ENCODE measurements at places on chromosomes 3 and 15.

DNA sequence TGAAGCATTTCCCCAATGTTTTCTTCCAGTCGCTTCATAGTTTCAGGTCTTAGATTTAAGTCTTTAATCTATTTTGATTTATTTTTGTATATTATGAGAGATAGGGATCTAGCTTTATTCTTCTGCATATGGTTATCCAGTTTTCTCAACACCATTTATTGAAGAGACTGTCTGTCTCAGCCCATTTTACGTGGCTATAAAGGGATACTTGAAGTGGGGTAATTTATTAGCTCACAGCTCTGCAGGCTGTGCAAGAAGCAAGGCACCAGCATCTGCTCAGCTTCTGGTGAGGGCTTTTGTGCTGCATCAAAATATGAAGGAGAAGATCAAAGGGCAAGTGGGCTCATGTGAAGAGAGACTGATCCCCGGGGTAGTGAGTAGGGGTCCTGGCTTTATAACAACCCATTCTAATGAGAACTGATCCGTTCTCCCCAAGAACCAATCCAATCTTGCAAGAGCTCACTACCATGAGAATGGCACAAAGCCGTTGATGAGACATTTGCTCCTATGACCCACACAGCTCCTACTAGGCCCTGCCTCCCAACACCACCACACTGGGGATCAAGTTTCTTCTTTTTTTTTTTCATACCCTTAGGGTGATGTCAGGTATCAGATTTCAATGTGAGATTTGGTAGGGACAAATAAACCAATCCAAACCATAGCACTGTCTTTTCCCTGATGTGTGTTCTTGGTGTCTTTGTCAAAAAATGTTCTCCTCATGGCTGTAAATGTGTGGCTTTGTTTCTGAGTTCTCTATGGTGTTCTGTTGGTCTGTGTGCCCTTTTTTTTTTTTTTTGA lies 63.2 kb downstream of the IQGAP1 start:
- DNase-seq = no peak

DNA sequence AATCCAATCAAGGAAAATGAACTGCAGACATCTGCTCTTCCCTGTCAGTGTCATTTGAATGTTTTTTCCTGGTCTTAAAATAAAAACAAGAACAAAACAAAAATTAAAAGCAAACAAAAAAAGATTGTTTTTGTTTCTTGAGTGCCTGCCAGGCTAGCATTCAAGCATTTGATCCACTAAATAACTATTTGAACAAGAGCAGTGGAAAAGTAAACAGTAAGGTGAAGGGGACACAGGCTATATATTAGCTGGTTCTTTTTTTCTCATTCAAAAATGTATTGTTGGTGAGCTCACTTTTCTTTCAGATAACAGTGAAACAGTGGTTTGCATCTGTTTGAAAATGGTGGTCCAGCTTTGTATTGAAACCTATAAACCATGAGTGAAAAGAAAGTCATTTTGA lies 586.9 kb upstream of the SGO1 start:
- DNase-seq = no peak

GRCh38 chr3:42020684-42021307 lies 58.9 kb upstream of the ULK4 start:
- no peak for DNase-seq

GRCh38 chr15:71143373-71144310 lies 28.4 kb downstream of the THSD4 start:
- no peak for DNase-seq

DNA sequence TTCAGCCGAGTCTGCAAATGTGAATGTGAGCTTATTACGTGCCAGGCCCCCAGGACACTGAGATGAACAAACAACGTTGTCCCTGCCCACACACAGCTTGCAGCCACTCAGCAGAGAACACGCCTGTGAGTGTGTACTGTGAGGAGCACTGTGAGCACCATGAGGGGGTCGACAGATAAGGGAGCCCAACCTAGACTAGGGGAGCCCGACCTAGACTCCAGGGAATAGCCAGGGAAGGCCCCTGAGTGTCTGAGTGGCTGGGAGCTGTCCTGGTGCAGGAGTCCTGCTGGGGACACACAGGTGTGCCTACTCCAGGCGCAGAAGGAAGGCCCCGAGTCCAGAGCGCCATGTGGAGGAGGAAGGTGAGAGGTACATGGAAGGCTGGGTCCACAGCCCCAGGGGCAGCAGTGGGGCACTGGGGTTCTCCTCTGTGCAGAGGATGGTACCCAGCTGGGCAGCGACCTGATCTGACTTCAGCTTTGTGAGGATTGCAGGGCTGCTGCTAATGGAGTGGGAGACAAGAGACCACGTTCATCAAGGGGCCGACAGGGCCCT lies 36.5 kb downstream of the MGLL start:
- DNase-seq = no peak

DNA sequence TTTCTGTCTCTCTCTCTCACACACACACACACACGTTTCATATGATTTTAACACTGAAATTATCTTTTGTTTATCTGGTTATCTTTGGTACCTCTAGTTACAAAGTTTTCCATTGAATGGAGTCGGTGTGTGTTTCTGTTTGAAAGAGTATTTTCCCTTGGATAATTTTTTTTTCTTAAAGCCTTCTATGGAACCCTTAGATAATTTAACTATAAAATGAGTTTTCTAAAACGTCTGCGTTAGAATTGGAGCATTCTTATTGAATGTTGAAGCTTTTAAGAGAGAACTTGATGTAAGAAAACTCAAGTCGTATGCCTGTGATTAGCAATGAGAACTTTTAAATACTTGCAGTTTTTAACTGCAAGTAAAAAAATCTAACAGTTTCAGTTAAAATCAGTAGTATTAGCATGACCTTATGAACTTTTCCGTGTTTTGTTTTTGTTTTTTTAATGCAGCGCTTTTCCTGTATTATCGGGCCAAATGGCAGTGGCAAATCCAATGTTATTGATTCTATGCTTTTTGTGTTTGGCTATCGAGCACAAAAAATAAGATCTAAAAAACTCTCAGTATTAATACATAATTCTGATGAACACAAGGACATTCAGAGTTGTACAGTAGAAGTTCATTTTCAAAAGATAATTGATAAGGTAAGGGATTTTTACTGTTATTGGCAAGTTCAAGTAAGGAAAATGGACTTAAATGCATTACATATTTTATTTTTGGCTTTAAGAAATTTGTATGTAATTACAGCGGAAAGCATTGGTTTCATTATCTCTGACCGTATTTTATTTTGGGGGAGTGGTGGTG lies 3.0 kb downstream of the SMC4 start:
- no peak for DNase-seq

DNA sequence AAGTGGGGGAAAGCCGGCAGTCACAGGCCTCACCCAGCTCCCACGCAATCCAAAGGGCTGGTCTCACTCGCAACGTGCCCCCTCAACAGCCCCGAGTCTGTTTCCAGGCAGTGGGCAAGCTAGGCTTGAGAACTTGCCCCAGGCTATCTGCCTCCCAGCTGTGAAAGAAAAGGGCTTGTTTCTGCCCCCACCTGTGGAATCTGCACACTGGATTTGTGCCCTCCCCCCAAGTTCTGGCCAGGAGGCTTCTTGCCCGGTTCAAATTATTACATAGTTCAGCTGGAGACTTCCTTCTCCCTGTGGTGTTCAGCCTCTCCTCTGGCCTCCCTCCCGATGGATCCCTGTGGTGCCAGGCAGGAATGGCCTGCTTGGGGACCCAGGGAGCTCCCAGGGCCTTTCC lies 283.9 kb upstream of the LYSMD4 start:
- no peak for DNase-seq

- DNase-seq = no peak
Observed at GRCh38 chr15:32679298-32679690, 37.8 kb downstream of the SCG5 start.

- DNase-seq = no peak
Observed at GRCh38 chr3:23952646-23953045, 7.6 kb downstream of the NR1D2 start.

- DNase-seq = no peak
Observed at GRCh38 chr3:26522919-26523318, 99.7 kb upstream of the LRRC3B start.

DNA sequence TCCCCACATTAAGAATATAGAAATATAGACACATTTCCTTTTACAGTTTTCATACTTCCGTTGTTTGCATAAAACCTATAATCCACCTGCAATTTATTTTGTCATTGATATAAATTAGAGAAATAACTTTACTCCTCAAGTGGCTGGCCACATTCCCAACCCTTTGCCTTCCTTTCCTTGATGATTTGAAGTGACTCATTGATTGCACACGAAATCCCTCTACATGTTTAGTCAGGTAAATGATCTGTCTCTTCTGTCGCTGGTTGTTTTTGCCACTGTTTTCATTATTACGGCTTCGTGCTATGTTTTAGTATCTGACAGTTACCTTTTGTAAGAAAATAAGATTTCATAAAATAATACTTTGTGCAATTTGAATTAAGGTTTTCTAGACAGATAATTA lies 272.2 kb upstream of the NR2E3 start:
- no peak for DNase-seq

DNA sequence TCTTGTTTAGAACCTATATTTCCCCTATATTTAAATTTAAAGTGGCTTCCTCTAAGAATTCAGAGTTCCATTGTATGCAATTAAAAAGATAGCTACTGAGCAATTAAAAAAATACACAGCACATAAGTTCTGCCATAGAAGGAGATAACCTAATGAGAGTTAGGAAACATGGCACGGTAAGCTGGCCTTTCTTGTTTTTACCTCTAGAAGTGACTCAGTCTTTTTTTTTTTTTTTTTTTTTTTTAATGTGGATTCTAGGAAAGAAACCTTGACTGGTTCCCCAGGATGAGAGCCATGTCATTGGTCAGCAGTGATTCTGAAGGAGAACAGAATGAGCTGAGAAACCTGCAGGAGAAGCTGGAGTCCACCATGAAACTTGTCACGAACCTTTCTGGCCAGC lies 142.7 kb upstream of the BHLHE40 start:
- no peak for DNase-seq

DNA sequence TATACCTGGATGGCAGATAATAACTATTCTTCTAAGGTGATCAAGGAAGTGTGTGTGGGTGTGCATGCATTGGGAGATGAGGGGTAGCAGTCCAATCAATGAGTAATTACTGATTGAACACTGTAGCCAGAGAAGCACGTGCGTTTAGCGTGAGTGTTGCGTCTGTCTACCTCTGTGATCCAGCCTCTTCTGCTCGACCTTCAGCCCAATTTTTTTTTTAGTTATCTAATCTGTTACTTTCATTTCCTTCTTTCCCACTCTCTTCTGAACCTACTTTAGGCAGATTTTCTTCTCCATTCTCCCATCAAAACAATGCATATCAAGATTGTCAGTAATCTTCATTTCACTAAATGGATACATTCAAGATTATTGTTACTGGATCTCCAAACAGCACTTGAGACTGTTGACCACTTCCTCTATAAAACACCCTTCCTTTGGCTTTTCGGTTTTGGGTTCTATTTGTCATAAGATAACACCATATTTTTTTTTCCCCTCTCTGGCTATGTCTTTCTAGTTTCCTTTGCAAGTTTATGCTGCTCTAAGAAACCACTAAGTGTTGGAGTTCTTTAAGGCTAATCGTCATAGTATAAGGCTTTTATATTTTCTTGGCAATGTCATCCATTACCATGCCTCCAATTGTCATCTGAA lies 41.0 kb downstream of the MCTP2 start:
- no peak for DNase-seq

GRCh38 chr3:8589880-8590556 lies 54.6 kb downstream of the SSUH2 start:
- DNase-seq = no peak

GRCh38 chr15:45386974-45387373 lies 8.6 kb upstream of the GATM start:
- DNase-seq = no peak

GRCh38 chr3:21226086-21226485 lies 524.9 kb downstream of the ZNF385D start:
- DNase-seq = no peak

DNA sequence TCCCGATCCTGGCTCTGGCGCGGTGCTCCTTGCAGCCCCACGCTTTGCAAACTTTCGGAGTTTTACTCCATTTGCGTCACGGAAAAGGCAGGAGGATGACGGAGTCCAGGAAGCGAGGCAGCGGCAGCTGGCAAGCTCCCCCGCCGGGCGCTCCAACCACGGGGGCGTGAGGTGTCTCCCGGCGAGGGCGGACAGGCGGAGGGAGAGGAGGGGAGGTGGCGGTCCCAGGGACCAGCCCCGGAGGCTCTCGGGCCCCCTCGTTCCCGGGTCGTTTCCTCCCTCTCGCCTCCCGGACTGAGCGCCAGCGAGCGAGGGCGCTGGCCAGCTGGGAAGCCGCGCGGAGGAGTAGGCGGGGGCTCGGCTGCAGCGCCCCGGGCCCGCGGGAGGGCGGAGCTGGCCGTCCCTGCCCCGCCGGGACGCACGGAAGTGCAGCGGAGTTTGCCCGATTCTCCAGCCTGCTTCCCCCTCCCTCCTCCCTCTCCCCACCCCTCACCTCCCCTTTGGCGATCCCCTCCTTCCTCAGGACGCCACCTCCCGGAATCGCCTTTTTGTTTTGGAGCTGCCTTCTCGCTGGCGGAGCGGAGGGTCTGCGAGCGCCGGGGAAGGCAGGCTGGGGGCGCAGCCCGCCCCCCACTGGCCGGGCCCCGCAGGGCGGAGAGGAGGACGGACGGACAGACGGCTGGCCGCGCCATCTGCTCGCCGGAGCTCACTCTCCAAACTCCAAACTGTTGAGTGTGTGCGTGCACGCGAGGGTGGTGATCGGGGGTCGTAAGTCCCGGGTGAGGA lies at the start of gene SNX33:
TSS of gene SNX33 (plus strand) at position 543 of the 786 bp plus-strand sequence. CDS start 1,191 bp downstream, outside the sequence.
- DNase-seq = peak; percentile 56

- no peak for DNase-seq
Observed at GRCh38 chr3:132661101-132661500, 972 bp downstream of the UBA5 start.

- no peak for DNase-seq
Observed at GRCh38 chr3:176219970-176220369, 977.3 kb downstream of the TBL1XR1 start.

DNA sequence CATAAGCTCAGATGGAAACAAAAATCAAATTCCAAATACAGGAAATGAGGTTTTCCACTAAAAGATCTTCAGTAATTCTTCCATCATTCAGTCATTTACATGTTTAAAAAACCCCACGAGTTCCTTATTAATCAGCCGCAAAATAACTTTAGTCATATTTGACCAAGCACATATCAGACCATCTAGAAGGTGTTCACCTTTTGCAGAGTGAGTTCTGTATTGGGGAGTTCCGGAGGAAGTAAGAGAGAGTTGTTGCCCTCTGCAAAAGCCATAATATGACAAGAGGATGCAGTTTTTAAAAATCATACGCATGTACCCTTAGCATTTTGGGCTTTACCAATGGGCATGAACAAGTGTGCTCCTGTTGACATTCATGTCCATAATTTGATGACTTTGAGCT lies 61.6 kb downstream of the CCR1 start:
- no peak for DNase-seq

- no peak for DNase-seq
Observed at GRCh38 chr15:82532991-82533481, 7.2 kb downstream of the RPS17 start.

DNA sequence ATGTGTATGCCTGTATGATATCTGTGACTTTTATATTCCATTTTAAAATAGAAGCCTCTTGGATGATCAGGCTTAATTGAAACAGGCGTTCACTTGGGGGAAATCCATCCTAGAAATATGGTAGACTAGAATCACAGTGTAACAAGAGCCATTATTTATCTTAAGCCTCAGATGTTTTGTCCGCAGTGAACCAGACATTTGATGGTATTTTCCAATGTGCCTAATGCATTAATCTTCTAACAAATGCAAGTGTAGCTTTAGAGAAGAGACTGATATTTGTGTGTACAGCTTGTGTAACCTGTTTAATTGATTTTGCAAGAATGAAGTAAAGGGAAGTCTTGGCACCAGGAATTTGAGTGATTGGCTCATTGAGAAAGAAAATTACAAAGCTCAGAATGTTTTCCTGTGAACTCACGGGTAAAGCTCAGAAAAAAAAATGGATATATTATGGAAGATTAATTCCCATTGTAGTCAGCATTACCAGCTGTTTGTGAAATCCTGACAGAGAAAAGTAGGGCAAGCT lies 155.7 kb downstream of the SV2B start:
- DNase-seq = no peak
